ENCODE measurements at places on chromosomes 7 and 10. TPM values are rescaled to one million over a fixed set of nuclear protein-coding genes. Genes with fewer than 3 reads are reported as not detected.

CELF2 gene
- not detected for total RNA-seq

CXCL12 gene
- not detected for total RNA-seq

STAG3 gene
- total RNA-seq: 0.14 TPM

CPN1 gene
- total RNA-seq: 0.21 TPM

ZC3HAV1L gene
- total RNA-seq: 6.8 TPM

C10orf53 gene
- not detected for total RNA-seq

MINPP1 gene
- total RNA-seq: 27.6 TPM

CNPY1 gene
- not detected for total RNA-seq

SORBS1 gene
- total RNA-seq: 0.69 TPM

NKX1-2 gene
- 0.05 TPM for total RNA-seq

AGAP6 gene
- total RNA-seq: 9.6 TPM

AOAH gene
- total RNA-seq: not detected

FBXL13 gene
- 0.19 TPM for total RNA-seq

AFAP1L2 gene
- total RNA-seq: 27.0 TPM

PRSS37 gene
- total RNA-seq: not detected

NPY4R gene
- 29.6 TPM for total RNA-seq

ADRA2A gene
- 0.06 TPM for total RNA-seq

NPVF gene
- total RNA-seq: not detected

SPDYE1 gene
- total RNA-seq: not detected

KNDC1 gene
- 0.89 TPM for total RNA-seq

H2BK1 gene
- not detected for total RNA-seq

SVOPL gene
- not detected for total RNA-seq

ANKRD61 gene
- 0.50 TPM for total RNA-seq

C7orf33 gene
- total RNA-seq: not detected

RASSF4 gene
- total RNA-seq: 1.8 TPM

ABHD11 gene
- 20.5 TPM for total RNA-seq

PGAM2 gene
- total RNA-seq: not detected

SEMA3C gene
- 58.4 TPM for total RNA-seq

NAT16 gene
- total RNA-seq: 0.06 TPM

NEUROG3 gene
- not detected for total RNA-seq

SLC26A5 gene
- not detected for total RNA-seq

EMX2 gene
- not detected for total RNA-seq

LRWD1 gene
- total RNA-seq: 32.9 TPM

IRF5 gene
- total RNA-seq: 10.0 TPM

PRPS1L1 gene
- not detected for total RNA-seq

AQP1 gene
- 0.37 TPM for total RNA-seq

PITX3 gene
- 0.27 TPM for total RNA-seq

RPP30 gene
- 45.3 TPM for total RNA-seq

PTF1A gene
- not detected for total RNA-seq

STEAP1 gene
- 13.5 TPM for total RNA-seq

Measured in A549 treated with RU486 at 1 μM for 4 hours (cell line).